CD4-positive, alpha-beta T cell treated with Interleukin-12 subunit alpha and Interleukin-12 subunit beta, for 1 hour (primary cell): ENCODE measurements at places on chromosomes 2 and 18.
A peak's percentile ranks its signal among the peaks of the same experiment; 100 is the strongest.

DNA sequence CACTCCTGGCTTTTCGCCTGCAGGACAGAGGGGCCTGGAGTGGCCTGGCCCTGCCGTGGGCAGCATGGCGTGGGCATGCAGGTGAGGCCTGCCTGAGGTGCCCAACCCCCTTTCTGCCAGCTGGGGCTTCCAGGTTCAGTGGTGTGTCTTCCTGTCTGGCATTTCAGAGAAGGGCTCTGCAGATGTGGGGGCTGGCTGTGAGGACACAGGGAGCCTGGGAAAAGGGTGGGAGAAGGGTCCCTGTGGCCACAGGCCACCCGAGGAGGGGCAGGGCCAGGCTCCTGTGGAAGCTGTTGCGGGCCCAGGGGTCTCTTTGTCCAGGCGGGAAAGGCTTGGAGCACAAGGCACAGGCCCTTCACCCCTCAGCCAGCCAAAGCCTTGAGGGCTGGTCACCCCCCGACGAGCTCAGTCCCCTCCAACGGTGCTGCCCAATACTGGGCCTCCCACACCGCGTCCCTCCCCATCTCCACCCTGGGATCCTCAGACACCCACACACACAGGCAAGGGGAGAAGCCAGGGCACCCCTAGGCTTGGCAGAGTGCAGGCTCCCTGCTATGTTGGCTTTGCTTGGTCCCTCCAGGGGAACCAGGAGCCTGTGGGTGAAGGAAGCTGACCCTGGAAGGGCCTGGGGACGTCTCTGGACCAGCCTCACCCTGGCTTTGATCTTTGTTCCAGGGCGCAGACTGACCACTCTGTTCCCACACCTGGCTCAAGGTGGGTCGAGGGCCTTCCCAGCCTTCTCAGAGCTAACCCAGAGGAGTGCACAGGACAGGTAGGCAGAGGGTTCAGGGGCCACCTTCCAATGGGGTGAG lies 3.7 kb upstream of the AQP12A start:
- DNase-seq, result no peak

DNA sequence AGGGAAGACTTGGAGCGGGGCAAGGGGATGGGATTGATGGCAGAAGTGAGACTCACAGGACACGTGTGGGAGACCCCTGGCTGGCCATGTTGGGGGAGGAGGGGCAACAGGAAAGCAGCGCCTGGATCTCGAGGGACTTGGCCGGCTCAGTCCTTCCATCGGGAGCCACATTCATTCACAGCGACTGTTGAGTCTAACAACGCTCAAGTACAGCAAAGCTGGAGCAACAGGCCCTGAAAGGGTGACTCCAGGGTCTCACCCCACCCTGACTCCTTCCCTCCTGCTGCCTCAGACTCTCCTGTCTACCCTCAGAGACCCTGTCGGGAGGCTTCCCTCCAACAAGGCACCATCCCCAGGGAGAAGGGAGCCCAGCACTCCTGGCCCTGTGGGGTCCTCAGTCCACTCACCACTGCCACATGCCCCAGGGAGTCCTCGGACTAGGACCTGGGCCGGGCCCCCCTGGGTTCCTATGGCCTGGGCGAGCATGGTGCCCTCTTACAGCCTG lies 14.8 kb upstream of the ALPI start:
- DNase-seq, result no peak

DNA sequence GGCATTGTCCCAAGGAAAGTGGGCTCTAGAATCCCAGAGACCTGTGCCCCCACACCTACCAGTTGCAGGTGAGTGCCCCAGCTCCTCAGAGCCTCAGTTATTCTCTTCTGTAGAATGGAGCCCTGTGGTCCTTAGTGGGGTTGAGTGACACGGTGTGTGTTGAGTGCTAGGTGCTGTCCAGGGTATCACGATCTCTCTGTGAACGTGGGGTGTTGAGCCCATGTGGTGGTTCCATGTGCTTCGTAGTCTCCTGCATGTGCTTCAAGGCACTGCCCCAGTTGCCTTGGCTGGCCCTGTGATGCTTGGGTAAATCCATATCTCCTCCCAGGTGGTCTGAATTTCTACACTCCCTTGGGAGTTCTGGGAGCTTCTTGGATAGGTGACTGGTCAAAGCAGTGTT lies 54.9 kb downstream of the SH3RF3 start:
- DNase-seq, result no peak

DNA sequence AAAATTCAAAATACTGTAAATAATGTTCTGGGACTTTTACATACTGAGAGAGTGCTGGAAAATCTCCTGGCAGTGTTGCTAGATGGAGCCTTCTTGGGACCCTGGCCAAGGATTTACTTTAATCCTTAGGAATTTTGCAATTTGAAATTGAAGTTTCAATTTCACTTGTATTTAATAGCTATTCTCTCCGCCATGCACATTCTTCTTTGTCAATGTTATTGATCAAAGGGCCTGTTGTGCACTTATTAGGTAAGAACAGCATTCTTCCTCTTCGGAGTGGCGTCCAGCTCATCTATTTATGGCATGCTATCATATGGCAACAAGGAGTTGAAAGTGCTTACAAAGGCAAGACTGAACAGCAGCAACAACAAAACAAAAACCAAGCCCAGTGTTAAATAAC lies 40.1 kb upstream of the SOS1 start:
- DNase-seq, result no peak

DNA sequence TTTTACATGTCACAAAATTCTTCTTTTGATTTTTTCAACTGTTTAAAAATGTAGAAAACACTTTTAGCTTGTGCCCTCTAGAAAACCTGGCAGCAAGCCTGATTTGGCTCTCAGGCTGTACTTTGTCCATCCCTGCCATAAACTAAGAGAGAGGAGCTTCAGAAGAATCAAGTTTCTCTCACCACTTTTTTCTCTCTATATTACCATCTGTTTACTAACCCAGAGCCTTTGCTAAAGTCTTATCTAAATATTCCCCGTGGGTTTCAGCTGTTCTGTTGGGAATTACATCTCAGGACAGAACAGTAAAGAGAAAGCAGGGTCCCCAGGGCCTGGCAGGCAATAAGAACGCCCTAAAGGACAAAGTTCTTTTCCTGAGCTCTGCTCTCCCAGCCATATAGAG lies 409.1 kb upstream of the CRIM1 start:
- no peak for DNase-seq

DNA sequence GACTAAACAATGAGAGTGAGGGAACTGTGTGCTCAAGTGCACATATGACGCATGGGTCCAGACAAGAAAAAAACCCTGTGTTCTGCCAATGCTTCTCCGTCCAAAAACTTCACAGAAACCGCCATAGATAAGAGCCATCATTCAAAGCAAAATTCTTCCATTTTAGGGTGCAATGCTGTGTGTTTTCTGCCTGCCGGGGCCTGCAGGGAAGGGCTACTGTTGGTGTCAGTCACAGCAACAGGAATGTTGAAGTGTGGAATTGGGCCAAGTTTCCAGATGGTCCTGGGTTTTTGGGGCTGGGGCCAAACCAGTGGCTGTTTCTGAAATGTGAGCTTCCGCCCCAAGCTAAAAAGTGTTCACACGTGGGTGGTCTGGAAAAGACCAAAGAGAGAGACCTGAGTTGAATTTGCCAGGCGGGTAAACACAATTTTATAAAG lies 677 bp upstream of the MC2R start:
- DNase-seq, result no peak

- peak; percentile 23 for DNase-seq
These were observed 1.9 kb upstream of the MEIS1 start for GRCh38 chr2:66432801-66433694.

- DNase-seq, result no peak
These were observed 121.9 kb downstream of the CACNB4 start for GRCh38 chr2:151976945-151977353.

DNA sequence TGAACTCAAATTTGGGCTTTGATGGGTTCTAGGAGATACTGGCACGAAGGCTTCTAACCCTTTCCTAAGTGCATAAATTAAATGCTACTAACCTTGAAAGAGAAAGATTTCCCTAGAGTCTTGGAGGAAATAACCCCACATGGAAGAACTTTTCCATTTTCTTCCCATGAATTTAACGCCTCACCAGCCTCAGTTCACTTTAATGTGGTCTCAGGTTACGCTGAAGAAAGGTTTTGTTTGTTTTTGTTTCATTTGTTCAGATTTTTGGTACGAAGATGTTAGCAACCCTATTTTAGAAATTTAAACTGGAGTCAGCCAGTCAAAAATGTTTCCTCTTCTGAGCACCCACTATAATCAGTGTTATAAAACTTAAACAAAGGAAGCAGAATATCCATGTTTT lies 30.7 kb downstream of the METTL4 start:
- no peak for DNase-seq

GRCh38 chr18:75562216-75562615 lies 134.7 kb upstream of the SMIM21 start:
- DNase-seq, result no peak

GRCh38 chr2:240237609-240238174 lies 97.2 kb upstream of the OTOS start:
- DNase-seq, result no peak

- DNase-seq, result no peak
These were observed 13.9 kb downstream of the NOSTRIN start for GRCh38 chr2:168816369-168816768.

- DNase-seq, result no peak
These were observed 59.5 kb upstream of the ID2 start for GRCh38 chr2:8622199-8622911.

DNA sequence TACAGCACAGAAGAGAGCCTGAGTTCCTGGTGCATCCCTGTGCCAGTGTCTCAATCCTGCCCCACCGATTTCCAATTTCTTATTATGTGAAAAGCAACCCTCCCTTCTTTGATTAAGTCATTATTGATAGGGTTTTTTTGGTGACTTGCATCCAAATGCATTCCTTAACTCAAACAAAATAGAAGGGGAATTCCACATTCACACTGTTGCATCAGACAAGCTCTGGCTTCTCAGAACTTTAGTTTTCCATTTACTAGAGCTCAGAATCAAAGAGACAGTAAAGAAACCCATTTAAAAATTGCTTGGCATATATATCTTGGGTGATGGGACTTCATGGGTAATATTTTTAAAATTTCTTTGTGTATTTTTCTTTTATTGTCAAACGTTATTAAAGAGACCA lies 13.8 kb upstream of the TMEM200C start:
- no peak for DNase-seq

GRCh38 chr2:903223-903900 lies 47.3 kb upstream of the SNTG2 start:
- DNase-seq, result no peak

DNA sequence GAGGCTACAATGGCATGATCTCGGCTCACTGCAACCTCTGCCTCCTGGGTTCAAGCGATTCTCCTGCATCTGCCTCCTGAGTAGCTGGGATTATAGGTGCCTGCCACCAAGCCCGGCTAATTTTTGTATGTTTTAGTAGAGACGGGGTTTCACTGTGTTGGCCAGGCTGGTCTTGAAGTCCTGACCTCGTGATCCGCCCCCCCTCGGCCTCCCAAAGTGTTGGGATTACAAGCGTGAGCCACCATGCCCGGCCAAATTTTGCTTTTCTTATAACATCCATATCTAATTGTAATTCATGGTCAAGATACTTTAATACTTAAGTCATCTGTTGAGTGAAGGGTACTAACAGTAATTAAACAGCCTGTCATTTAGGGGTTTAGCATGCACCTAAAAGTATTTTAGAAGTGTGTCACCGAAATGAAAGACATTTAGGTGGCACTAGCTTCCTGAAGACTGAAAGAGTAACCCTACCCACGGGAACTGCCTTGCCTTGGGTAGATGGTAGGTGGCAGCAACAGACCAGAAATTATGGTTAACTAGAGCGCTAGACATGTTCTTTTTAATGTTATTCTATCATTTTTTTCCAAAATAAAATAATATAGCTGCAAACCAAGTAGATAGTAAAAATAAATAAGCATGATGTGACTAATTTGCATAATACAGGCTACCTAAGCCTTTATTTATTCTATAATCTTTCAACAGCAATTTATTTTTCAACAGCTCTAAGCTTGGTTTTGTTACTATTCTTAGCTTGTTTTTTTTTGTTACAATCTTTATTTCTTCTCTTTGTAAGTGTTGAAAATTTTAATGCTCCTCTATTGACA lies 8.6 kb upstream of the ACYP2 start:
- DNase-seq, result peak; percentile 66

- no peak for DNase-seq
These were observed 179.2 kb downstream of the RIT2 start for GRCh38 chr18:42936289-42936688.

DNA sequence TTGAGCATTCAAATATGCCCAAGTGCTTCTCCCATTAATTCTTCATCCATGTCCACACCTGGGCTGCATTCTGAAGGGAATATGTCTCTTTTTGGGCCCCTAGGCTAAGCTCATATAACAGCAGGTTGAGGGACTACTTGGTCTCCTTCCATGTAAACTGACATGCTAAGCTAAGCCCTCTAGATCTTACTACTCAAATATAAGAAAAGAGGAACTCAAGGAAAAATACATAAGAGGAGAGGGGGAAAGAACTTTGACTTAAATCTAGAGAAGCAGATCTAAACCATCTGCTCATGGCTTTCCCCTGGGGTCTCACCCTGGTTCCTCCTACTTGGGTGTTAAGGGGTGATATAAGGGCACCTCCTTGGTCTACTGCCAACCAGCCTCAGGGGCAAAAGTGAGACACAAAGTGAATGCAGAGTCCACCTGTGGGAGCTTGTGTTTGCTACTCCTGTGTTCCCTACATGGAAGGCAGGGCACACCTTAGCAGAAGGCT lies 19.8 kb upstream of the NFU1 start:
- no peak for DNase-seq

GRCh38 chr2:120783969-120784372 lies 48.3 kb downstream of the GLI2 start:
- DNase-seq, result no peak

DNA sequence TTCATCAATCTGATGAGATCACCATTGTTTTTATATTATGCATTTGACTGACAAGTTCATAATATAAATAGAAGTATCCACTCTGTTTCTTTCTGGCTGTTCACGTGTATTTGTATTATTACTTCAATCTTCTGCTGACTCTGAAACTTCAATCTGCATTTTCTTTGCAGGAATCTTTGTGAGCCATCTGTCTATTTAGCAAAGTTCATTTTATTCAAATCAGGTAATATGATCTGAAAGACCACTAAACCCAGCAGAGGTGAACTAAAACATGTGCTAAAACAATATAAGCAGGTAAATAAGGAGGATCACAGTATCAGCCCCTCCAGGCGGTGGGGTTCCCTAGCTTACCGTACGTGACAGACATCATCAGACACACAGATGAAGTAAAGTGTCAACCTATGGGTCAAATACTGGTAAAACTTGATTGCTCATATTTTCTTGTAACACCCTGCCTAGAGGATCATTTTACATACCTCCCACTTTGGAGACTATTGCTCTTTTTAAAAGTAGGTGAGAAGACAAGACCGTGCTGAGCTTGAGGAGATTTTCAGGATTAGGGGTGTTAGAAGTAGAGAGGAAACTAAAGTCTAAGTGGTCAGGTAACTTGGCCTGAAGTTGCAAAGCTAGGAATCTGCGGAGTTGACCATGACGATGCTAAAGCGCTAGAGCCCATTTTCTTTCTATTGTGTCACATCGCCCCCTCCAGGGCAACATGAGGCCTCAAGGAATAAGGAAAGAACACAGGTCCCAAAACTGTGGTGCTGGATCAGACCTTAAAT lies 9.0 kb downstream of the DTNB start:
- peak; percentile 13 for DNase-seq

DNA sequence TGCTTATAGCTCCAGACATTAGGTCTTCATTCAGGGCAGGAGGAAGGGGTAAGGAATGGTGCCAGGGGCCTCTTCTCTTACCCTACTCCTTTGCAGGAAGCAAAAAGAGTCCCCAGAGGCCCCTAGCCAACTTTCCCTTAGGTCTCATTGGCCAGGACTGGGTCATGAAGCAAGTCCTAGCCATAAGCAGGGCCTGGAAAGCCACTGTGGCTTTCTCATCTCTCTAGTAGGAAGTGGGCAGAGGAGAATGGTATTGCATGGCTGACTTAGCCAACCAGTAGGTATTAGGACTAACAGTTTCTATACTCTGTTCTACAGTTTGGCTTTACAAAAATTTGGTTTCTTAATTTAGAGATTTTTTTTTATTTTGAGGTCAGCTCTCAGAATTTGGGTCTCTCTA lies 4.8 kb downstream of the FAM228A start:
- DNase-seq, result no peak
